ENCODE measurements at places on chromosomes 13 and 19.

- peak; percentile 90 for DNase-seq
Observed at GRCh38 chr13:25301347-25302113, at the start of gene NUP58. Gene NUP58 (plus strand): TSS chr13:25301625. CDS start chr13:25301774, 149 bp downstream.

DNA sequence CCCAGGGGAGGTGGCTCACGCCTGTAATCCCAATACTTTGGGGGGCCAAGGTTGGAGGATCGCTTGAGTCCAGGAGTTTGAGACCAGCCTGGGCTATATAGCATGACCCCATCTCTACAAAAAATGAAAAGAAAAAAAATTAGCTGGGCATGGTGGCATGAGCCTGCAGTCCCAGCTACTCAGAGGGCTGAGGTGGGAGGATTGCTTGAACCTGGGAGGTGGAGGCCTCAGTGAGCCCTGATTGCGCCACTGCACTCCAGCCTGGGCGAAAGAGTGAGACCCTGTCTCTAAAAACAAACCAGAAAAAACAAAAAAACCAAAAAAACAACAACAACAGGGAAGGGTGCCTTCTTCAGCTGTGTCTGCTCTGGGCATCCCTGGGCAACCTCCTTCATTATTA lies 499 bp upstream of the MYO1F start:
- no peak for DNase-seq

DNA sequence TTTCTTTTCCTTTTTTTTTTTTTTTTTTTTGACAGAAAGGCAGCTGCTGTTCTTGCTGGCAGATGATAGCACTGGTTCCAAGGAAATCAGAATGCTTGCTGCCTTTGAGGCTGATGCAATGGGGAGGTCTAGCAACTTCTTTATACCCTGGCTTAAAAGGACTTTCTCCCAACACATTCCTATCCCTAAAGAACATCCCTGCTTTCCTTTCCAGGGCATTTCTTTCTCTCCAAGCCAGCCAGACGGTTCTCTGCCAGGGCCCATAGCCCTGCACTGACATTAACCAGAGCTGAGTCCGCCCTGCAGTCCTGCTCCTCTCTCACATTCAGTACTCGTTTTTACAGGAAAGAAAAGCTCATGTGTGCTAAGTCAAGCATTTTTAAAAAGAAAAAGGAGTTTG lies 133.9 kb upstream of the WASF3 start:
- no peak for DNase-seq

- DNase-seq: no peak
Observed at GRCh38 chr19:47258434-47258833, 2.1 kb downstream of the CCDC9 start.

DNA sequence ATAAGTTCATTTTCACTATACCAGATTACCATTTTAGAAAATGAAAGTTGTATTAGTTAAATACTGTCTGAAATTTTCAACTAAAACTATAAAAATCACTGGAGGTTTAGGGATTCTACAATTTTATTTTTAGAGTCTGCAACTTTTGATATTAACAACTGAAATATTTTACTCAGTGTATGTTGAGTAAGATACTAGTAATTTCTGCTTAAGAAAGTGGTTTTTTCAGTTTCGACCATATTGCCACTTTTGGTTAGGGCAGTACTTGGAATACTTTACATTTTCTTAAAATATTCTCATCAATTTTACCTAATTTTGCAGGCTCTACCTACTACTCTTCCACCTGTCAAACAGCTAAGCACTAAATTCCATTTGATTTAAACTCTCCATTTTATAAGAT lies 59.6 kb downstream of the KCNRG start:
- no peak for DNase-seq

DNA sequence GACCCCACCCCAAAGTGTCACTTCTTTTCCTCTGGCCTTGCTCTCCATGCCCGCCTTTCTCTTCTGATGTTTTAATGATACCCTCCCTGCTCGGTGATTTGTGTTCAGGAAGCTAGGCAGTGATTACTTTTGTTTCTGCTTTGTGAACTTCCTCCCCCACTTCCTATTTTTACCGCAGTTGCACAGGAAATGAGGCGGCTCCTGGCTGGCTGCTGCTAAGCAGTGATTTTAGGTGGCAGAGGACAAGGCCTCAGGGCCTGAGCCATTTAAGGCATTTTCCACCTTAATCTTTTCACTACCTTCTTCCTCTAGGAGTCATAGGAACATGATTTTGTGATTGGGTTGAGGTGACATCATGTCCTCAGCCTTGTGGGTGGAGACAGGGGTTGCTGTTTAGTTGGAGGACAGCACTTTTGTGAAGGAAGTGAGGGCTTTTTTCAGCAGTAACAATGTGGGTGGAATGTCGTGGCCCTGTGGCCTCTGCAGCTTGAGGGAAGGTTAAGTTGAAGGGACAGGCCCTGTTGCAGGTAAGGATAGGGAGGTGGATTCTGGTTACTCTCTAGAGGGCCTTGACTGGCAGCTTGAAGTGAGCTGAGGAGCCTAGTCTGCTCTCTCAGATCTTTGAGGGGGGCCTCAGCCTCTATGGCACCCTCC lies 15.7 kb downstream of the GARRE1 start:
- peak; percentile 43 for DNase-seq

DNA sequence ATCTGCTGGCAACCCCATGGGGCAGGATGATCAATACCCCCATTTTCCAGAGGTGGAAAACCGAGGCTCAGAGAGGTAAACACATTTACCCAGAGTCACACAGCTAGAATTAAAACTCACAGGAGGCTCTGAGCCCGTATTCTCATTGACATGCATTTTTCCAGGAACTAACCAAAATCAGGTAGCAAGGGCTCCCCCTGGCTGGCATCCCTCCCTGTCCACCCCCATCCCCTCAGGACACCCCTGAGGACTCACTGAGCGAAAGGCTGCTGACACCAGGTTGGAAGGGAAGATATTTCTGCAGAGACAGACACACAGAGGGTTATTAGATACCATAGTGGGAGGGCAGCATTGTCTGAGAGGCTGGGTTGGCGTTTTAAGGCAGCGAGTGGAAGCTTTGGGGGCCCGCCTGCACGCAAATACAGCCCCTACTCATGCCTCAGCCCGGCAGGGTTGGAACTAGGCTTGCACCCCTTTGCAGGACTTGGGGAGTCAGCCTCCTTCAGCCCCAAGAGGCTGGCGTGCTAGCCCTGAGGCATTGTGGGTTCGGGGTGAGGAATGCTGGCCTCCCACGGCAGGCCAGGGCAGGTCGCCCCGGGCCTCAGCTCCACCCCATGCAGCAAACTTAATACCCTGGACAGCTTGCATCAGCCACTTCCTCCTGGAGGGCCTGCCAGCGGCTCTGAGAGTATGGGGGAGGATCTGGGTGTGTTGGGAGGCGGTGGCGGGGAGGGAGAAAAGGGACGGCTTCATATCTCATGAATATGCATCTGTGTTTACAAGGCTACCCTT lies 3.9 kb downstream of the SLC1A5 start:
- peak; percentile 78 for DNase-seq

DNA sequence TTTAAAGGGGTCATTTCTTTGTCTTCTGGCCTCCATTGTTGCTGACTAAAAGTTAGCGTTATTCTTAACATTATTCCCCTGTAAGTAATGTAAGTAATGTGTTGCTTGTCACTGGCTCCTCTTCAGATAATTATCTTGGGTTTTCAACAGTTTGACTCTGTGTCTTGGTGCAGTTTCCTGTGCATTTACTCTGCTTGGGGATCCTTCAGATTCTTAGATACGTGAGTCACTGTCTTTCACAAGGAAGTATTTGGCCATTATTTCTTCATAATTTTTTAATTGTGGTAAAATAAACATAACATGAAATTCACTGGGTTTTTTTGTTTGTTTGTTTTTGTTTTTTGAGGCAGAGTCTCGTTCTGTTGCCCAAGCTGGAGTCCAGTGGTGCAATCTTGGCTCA lies 13.5 kb upstream of the OR7D2 start:
- no peak for DNase-seq

DNA sequence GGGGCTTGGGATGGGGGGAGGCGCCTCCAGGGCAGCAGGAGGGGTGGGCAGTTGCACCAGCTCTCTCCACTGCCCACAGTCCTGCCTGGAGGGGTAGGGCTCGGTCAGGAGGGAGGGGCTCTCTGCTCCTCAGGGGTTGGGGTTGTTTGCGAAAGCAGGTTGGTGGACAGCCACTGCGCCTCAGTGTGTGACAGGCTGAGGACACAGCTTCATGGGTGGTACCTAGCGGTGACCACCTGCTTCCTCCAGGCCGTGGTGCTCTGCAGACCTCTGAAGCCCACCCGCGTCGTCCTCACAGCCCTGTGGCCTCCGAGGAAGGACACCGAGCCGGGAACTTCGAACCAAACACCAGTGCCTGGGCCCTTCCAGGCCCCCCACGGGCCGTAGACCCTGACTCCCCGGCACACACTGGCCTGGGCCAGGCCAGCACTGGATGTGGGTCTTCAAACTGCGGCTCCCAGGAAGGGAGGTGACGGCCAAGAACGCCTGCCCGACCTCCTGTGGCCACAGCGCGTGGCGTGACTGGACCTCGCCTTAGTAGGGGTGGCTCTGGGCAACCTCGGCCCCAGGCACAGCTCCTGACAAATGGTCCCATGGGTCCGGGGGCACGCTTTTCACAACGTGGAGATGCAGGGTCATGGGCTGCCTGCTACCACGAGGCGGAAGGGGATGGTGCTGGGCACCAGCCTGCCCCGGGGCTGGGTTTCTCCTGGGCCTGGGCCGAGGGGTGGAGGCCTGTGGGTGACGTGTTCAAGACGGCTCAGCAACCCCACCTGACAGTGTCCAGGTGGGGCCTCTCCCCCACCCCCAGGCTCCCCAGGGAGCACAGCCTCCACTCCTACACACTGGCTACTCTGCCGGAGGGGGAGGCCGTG lies 173.2 kb downstream of the KDM4B start:
- no peak for DNase-seq

DNA sequence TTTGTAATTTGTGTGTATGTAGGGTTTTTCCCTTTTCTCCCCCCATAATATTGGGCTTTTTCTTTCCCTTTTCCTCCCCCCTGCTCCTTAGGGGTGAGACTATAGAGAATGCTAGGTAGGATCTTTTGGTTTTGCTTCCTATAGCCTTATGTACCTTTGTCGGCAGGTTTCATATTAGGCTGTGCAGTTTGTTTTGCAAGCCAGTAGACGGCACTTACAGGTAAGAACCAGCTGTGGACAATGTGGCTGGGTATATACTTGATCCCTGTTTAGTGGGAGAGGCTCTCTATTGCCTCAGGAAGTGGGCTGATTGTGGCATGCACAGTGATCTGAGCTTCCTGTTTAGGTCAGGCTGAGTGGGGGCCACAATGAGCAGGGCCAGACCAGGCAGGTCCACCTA lies 359.2 kb upstream of the OBI1 start:
- no peak for DNase-seq

DNA sequence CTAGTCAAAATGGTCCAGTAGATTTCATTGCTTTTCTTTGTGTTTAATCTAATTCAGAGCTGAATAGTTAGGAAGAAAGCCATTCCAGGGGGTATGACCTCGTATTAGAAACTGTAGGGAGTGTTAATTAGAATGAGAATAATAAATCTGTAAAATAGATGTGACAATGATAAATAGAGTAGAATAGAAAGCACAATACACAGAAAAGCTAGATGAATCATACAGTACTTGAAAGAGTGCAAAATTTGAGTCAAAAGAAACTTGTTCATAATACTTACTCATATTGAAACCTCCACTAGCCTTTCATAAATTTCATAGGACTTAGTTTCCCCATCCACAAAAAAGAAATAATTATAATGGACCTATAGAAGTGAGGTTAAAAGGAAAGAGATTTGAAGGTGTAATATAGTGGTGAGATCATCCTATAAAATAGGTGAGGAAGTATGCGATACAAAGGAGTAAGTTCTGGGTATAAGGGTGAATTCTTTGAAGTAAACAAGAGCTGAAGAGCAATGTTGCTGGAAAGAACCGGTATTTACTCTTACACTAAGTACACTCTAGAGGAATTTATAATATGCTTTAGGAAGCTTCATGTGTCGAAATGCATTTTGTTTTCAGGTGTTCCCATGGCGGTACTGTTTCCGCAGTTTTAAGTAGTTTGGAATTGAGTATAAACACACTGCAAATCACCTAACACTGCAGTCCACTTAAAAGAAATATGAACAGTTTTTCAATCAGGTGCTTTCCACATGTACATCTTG lies 21.9 kb downstream of the PCDH17 start:
- no peak for DNase-seq

DNA sequence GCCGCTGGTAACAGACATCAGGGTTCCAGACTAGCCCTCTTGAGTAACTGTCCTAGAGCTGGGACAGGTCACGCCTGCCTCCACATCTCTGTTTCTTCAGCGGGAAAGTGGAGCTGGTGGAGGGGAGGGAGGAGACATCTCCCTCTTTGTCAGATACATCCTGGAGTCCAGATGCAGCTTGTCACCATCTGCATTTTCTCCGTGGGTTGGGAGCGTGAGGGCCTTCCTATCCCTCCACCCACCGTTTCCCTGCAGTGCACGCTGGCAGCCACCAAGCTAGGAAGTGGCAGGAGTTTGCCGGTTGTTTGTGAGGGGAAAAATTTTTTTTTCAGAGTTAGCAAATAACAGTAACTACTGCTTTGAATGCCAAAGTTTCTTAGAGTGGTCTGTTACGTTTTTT lies 20.0 kb upstream of the SMIM17 start:
- no peak for DNase-seq

- DNase-seq: no peak
Observed at GRCh38 chr13:32384702-32385101, 43.2 kb downstream of the N4BP2L1 start.

Measured in GM13977 (cell line).